ENCODE measurements at places on chromosomes 7 and 10. TPM values are rescaled to one million over a fixed set of nuclear protein-coding genes. Genes with fewer than 3 reads are reported as not detected.

Gene CALML3
- total RNA-seq: not detected

Gene LIPK
- not detected for total RNA-seq

Gene DENND2A
- total RNA-seq: not detected

Gene KCNH2
- 0.32 TPM for total RNA-seq

Gene HGF
- total RNA-seq: not detected

Gene GPC2
- 4.9 TPM for total RNA-seq

Gene AUTS2
- total RNA-seq: 39.9 TPM

Gene COL13A1
- not detected for total RNA-seq

Gene HOXA11
- not detected for total RNA-seq

Gene PTF1A
- not detected for total RNA-seq

Gene ZMIZ1
- 32.9 TPM for total RNA-seq

Gene MYOZ1
- total RNA-seq: not detected

Gene CYP17A1
- not detected for total RNA-seq
